ENCODE measurements at places on chromosomes 2 and 18. TPM values are rescaled to one million over a fixed set of nuclear protein-coding genes. Genes with fewer than 3 reads are reported as not detected.

DNA sequence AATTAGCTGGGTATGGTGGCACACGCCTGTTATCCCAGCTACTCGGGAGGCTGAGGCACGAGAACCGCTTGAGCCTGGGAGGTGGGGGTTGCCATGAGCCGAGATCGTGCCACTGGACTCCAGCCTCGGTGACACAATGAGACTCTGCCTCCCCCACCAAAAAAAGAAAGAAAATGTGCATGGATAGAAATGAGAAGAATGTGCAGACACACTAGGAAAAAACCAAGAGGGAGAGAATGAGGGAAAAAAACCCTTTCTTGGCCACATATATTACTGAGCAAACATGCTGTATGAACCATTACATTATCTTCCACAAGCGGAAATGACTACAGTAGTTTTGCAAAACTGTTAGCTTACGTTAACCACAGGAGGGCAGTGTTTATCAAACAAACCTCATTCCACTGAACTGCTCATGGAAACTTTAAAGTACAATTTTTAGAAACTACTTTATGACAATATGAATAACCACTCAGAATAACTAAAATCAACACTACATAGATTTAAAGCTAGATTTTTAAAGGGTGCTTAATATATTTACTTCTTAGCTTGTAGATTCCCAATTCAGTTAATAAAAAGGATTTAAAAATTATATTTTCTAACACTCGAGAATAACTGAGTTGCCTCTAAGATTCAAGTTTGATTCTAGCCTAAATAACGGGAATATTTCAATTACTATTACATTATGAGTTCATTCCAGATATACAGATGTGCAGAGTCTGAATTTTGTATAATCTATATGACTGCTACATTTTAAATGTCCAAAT lies 26.4 kb downstream of the ASXL2 start:
- peak; percentile 86 for DNase-seq

- peak; percentile 86 for DNase-seq
Measured at GRCh38 chr18:9102508-9103375, at the start of gene NDUFV2. Gene NDUFV2 (plus strand): TSS chr18:9102699. CDS start chr18:9102744, 45 bp downstream.

DNA sequence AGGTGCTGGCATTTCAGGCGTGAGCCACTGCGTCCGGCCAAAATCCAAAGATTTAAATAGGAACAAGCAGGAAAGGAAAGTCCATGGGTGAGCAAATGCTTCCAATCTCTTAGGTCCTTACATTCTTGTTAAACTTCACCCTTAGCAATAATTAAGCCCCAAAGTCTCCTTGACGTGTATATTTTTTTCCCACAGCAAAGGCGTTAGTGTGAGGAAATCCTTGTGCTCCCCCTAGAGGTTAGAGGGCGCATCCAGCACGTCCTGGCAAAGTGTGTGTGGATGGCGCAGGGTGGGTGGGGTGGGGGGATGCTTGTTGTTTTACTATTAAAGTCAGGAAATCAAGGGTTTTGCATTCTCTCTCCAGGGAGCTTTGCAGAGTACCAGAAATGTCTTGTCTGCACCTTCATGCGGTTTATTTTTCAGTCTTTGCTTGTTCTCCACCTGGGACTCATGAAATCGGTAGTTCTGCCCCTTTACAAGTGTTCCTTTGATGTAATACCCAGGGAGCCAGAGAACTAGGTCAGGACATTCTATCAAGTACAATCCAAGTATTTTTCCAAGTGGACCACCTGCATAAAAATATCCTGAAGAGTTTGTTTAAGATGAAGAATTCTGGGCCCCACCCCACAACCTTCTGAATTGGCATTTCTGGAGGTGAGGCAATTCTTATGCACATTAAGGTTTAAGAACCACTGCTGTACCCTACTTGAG lies 22.2 kb upstream of the ITSN2 start:
- peak; percentile 61 for DNase-seq

GRCh38 chr2:16429431-16430145 lies 236.0 kb downstream of the CYRIA start:
- DNase-seq = no peak

GRCh38 chr2:226661789-226662545 lies 137.7 kb downstream of the IRS1 start:
- peak; percentile 99 for DNase-seq

GRCh38 chr2:603869-604268 lies 73.3 kb downstream of the TMEM18 start:
- DNase-seq = no peak

- DNase-seq = no peak
Measured at GRCh38 chr2:46015671-46016070, 281.5 kb upstream of the EPAS1 start.

GRCh38 chr18:11991021-11991795 lies 9.9 kb downstream of the IMPA2 start:
- no peak for DNase-seq

GRCh38 chr18:78090584-78090983 lies 840.9 kb downstream of the GALR1 start:
- no peak for DNase-seq

DNA sequence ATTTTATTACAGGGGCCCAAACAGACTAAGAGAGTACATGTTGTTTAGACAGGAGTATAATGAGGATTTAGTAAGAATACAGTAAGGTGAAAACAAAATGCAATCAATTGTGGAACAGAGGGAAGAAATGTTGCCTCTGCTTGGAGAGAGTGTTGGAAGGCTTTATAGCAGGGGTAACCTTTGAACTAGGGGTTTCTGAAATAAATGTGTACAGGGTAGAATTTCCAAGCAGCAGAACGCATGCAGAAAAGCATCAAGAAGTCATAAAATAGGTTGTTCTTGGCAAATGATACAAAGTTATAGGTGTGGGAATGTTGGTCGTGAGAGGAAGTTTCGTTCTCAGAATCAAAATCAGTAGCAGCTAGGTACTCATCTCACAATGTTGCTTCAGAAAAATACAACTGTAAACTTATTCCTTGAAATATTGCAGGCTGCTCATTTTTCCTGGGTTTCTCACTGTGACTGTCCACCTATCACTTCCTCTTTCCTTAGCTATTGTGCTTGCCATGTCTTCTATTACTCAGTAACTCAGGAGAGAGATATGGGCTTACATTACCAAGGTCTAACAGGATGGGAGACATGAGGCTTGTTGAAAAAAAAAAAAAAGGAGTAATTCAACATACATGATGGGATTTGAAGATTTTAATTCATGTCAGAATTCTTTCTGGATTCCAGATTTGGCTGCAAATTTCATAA lies 17.1 kb upstream of the HNMT start:
- DNase-seq = no peak

- peak; percentile 16 for DNase-seq
Measured at GRCh38 chr18:60413944-60414547, 41.5 kb upstream of the MC4R start.

GRCh38 chr2:8645176-8645831 lies 36.6 kb upstream of the ID2 start:
- no peak for DNase-seq

- DNase-seq = no peak
Measured at GRCh38 chr2:28361991-28362710, 30.5 kb upstream of the FOSL2 start.

GRCh38 chr2:24766609-24767008 lies 26.6 kb downstream of the PTRHD1 start:
- no peak for DNase-seq

GRCh38 chr2:160380000-160380570 lies 113.5 kb downstream of the RBMS1 start:
- DNase-seq = no peak

DNA sequence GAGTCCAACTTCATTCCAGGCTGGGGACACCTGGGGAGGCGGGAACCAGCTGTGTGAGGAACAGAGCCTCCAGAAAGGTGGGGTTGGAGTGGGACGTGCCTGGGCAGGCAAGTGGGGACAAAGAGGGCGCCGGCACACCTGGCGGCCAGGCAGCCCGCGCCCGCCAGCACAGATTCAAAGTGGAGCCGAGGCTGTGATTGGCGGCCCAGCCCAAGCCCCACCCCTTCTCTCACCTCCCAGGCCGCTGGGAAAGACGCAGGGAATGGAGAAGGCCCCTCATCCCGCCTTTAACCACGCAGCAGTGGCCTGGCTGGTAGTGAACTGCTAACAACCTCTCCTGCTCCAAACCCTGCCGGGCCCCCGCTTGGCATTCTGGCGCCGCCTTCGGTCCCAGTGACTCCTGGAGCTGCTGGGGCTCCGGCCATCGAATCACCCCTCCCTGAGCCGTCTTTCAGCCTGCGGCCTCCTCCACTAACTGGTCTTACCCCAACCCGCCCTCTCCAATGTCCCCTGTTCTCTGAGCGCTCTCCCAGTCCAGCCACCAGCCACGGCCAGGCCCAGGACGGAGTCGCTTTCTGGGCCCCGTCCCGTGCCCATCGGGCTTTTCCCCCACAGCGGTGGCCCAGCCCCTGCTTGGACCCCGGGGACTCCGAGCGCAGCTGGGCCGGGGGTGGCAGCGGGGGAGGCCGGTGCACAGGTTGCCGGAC lies 27.9 kb upstream of the PTMA start:
- no peak for DNase-seq

DNA sequence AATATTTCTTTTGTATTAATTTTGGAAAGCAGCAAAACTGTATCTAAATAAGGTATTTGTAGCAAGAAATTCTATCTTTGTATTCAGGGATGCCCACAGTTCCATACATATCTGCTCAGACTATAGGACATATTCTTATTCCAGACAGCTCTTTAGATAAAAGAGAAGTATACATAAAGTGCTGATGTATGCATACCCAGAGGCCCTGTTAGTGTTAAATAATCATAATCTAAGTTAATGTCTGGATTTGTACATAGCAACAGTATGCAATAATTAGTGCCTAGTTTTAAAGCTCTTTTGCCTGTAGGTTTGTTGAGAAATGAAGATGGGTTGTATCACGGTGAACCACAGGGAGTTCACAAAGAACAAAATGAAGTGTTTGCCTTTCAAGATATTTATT lies 428.0 kb upstream of the RGPD4 start:
- no peak for DNase-seq

- peak; percentile 40 for DNase-seq
Measured at GRCh38 chr2:75459565-75460310, 101.0 kb downstream of the EVA1A start.

DNA sequence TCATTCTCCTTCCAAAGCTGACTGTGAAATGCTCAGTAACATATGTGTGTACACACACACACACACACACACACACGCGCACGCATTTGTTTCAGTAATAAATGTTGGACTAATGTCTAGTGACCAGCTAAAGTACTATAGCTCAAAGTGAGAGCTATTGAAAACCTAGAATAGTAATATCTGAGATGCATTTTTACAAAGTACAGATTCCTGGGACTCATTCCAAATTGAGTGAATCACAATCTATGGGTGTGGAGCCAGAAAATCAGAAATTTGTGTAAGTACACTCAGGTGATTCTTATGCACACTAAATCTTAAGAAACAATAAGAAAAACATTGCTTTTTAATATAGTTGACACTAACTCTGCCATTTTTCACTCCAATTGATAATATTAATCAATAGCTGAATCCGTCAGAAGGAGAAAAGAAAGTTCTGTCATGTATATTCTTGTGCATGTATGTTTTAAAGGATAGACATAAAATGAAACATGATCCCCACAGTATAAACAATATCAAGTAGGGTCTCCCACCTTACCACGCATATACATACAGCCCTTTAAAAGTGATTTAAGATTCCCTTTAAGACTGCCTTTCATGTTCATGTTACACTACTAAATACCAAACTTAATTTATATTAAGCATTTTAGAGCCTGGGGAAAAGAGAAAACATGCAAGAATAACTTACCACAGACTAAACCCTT lies 123.5 kb downstream of the ATAD2B start:
- DNase-seq = peak; percentile 36

Gene DTNA
- 20.9 TPM for total RNA-seq

Gene TMEM163
- total RNA-seq = 0.43 TPM

Gene GALR1
- total RNA-seq = not detected

Gene CCDC68
- not detected for total RNA-seq

Gene ASXL3
- total RNA-seq = not detected

Gene TLX2
- 1.7 TPM for total RNA-seq

Gene FOXI3
- not detected for total RNA-seq

Gene GDF7
- total RNA-seq = 0.10 TPM

Gene ANKRD53
- total RNA-seq = not detected

Gene ALKAL2
- not detected for total RNA-seq

Gene SLC9A4
- total RNA-seq = 0.84 TPM

Gene RUFY4
- total RNA-seq = not detected

Gene PLA2R1
- total RNA-seq = 2.5 TPM

Gene PDE11A
- total RNA-seq = 0.91 TPM

All from A172 (cell line).